ENCODE measurements at places on chromosomes 6 and 20. TPM values are rescaled to one million over a fixed set of nuclear protein-coding genes. Genes with fewer than 3 reads are reported as not detected.

The VGLL2 gene
- not detected for polyA plus RNA-seq

The NMBR gene
- 0.07 TPM for polyA plus RNA-seq

The SIGLEC1 gene
- not detected for polyA plus RNA-seq

The PROKR2 gene
- not detected for polyA plus RNA-seq

The TP53TG5 gene
- polyA plus RNA-seq: not detected

GRCh38 chr6:87344731-87345130 lies at the start of gene C6orf163:
Gene C6orf163 (plus strand): TSS chr6:87344813. CDS start chr6:87345100, 287 bp downstream.
- DNase-seq: no peak

- no peak for DNase-seq
These were observed 19.8 kb downstream of the DSE start for GRCh38 chr6:116390581-116390980.

DNA sequence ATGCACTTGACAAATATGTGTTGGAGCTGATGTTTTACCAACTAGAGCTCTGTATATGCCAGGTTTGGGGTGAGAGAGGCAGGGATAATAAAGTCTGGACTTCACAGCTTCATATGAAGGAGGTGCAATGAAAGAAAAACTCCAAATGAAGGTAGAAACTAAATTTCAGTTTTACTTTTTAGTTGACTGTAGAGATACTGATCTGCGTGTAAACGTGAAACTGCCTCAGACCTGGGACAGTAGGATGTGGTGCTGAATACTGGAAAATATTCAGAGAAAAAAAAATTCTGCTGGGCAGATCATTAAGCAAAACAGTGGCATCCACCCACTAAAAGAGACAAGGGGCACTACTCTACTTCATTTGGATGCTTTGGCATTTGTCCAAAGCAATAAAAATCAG lies 94.5 kb downstream of the BACH2 start:
- DNase-seq: no peak

DNA sequence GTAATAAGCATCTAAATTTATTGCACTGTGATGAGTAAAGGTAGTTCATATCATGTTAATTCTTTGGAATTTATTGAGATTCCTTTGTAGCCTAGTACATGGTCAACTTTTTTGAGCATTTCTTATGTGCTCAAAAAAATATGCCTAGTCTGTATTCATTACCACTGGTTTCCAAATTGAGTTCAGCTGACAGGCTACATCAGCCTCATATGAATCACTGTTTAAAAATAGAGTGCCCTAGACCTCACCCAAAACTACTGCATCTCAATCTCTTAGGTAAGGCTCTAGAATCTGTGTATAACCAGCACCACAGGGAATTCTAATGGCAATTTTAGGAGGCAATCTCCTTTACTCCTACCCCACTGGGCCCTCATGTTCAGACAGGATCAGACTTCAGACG lies 16.7 kb upstream of the FOXF2 start:
- no peak for DNase-seq

GRCh38 chr6:35016502-35017321 lies 124.4 kb downstream of the TCP11 start:
- DNase-seq: peak; percentile 26

- peak; percentile 87 for DNase-seq
These were observed 2.2 kb upstream of the FOXO3 start for GRCh38 chr6:108558372-108559096.
